ENCODE measurements at places on chromosomes 2 and 18.

DNA sequence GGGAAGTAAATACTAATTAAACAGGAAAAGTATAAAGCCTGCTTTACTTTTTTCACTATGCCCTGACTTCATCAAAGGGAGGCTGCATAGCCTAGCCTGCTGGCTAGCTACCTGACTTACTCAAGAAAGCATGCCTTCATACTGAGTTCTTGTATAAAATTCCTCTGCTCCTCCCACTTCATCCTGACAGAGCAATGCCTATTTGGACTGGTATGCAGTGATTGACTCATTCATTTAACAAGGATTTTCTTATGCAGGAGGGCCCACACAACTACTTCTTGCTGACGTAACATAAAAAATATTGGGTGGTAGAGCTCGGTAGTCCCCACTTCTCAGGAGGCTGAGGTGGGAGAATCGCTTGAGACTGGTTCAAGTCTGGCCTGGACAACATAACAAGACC, 70.5 kb downstream of the PRPF40A start:
- no peak for DNase-seq

DNA sequence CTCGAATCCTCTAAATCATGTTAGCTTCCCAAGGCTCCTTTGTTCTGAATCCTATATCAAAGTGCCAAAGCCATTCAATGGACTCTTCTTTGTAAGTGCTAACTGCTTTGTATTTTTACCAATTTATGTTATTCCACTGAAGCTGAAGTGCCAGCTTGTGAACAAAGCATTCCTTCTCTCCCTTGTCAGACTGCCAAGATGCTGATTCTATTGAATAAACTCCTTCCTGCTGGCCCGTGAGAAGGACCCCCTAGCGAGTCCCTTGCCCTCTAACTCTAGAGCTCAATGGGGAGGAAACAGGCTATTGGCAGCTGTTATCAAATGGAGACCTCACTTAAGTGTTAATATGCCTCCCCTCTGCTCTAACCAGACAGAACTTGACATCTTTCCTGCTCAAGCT, 1097.9 kb upstream of the CNTNAP5 start:
- DNase-seq: no peak

- peak; percentile 78 for DNase-seq
These were observed 271.3 kb downstream of the LRATD1 start for GRCh38 chr2:14903709-14904374.

DNA sequence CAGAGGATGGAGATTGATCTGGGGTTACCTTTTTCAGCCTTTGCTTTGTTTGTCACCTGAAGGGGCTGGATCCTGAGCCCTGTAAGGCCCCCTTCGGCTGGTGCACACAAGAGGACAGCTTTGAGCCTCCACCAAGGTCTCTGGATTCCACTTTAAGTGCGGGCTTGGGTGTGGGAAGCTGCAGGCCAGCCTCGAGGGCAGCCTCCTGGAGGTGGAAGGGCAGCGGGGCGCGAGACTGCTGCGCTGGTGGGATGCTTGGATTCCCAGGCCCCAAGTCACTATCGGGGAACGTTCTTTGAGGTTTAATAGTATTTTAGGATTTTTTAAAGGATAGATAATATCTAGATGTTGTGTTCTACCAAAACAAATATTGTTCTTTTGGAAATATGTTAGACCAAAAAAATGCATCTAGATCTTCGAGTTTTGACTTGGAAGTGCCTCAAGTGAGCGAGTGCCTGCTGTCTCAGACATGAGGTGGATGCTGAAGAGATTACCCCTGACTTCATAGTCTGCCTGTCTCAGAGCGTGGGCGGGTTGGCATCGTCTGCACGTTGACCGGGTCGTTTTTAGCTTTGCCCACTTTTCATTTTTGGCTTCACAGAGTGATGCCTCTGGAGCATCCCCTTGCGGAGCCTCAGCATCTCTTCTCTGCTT, 113.8 kb downstream of the AGAP1 start:
- DNase-seq: no peak

DNA sequence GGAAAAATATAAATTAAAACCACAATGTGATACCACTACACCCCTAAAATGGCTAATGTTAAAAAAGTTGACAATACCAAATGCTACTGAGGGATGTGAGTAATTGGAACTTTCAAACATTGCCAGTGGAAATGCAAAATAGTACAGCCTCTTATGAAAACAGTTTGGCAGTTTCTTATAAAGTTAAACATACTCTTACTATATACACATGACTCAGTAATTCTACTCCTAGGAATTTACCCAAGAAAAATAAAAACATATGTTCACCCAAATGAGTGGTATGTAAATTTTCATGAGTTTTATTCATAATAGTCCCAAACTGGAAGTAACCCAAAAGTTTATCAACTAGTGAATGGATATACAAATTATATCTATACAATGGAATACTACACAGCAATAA, 228.0 kb downstream of the CYP26B1 start:
- DNase-seq: no peak

DNA sequence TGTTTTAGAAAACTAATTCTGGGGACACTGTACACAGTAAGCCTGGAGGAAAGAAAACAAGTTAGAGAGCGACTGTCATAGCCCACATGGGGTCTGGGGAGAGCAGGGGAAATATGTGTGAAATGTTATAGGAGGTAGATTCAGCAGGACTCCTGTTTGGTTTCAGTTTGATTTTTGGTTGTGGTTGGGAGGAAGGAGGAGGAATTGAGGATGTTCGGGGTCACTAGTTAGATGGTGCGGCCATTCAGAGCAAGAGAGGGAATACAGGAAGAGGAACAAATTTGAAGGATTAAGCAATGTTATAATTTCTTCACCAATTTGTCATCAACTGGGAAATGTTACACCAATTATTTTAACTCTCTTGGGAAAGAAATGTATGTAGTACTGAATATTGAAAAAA, 25.1 kb downstream of the TTC39C start:
- DNase-seq: no peak

GRCh38 chr2:45771261-45771660, 119.8 kb downstream of the PRKCE start:
- DNase-seq: no peak

All from GM20000 (cell line).